ENCODE measurements at places on chromosomes 1 and 21. TPM values are rescaled to one million over a fixed set of nuclear protein-coding genes. Genes with fewer than 3 reads are reported as not detected.

- no peak for DNase-seq
Measured at GRCh38 chr21:17650292-17650691, 37.6 kb upstream of the BTG3 start.

GRCh38 chr1:173082913-173083312 is 32.2 kb upstream of the TNFSF18 start:
- no peak for DNase-seq

GRCh38 chr1:9900142-9901043 is 9.7 kb downstream of the CTNNBIP1 start:
- DNase-seq = peak; percentile 89

The KANK4 gene
- total RNA-seq = 2.4 TPM

DNA sequence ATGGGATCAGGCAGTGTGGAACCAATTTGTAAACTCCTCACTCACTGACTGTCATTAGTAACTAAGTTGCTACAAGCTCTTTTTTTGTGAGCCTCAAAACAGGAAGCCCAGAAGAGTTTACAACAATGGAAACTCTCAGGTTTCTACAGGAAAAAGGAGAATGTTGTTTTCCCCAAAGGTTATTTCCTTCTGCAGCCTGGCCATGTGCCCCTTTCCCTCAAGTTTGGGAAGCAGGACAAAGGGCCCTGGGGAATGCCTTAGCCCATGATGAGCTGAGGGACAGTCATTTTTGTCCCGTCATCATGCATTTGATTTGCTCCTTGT is 395.9 kb downstream of the KIF26B start:
- no peak for DNase-seq

All from left lobe of liver (tissue), 2 donors.